ENCODE measurements at places on chromosomes 16 and 17.

DNA sequence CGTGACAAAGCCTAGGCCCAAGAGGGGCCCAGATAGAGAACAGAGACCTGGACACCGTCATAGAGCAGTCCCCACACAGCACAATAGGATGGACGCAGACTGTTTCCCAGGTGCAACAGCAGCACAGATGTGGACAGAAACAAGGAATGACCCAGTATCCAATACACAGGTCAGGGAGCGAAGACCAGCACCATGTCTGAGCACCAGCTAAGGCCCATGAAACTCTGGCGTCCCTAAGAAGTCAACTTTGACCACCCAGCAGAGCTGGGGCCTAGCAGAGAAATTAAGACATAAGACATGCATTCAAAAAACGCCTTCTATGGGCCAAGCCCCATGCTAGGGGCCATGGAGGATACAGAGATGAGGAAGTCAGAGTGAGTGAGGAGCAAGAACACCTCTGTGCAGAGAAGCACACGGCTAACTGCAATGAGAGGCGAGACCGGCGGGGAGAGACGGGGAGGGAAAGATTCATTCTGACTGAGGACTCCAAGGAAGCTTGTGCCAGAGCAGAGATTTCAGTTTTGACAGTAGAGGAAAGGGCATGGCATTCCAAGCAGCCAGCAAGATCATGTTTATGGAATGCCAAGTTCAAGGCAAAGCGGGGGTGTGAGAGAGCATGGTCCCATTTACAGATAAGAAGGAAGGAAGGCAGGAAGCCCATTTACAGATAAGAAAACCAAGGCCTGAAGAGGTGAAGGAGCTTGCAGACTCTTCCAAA lies 50.8 kb downstream of the PITPNM3 start:
- DNase-seq: no peak

DNA sequence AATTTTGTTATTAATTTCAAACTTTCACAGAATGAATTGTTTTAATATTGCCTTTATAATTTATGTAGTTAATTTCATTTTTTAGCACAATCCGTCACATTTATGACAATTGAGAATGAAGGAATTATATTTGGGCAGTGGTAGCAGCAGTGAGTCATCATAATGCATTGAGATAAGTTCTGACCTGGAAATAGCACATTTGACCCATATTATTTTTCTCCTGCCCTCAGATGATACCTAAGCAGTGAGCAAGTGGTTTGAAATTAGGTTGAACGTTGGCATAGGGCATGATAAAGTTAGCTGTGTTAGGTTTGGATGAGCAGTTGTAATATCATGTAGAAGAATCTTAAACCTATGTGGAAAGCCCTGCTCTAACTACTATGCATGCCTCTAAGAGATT lies 1431.3 kb upstream of the CDH8 start:
- DNase-seq: no peak

- DNase-seq: no peak
These were observed 23.9 kb downstream of the AMFR start for GRCh38 chr16:56401482-56401881.

DNA sequence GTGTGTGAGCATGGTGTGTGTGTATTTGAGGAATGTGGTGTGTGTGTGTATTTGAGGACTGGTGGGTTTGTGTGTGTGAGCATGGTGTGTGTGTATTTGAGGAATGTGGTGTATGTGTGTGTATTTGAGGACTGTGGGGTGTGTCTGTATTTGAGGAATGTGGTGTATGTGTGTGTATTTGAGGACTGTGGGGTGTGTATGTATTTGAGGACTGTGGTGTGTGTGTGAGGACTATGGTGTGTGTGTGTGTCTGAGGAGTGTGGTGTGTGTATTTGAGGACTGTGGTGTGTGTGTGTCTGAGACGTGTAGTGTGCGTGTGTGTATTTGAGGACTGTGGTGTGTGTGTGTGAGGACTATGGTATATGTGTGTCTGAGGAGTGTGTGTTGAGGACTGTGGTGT lies 18.0 kb upstream of the CACNG1 start:
- DNase-seq: no peak

DNA sequence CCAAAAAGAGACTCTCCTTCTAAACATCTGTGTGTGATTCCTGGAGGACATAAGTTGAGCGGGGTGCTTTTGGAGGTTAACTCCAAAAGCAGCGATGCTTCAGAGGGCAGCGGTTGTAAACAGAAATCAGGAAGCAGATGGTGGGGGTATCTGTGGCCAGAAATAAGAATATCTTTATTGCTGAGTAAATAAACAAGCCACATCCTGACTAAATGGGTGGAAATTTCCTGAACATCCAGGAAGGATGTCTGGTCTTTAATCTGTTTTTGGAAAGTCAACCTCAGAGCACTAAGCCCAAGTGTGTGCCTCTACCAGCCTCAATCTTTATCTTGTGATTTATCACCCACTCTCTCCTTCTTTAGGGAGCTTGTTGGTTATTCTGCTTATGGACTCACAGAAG lies 123.3 kb downstream of the CDH13 start:
- DNase-seq: no peak

GRCh38 chr16:86566601-86566965 lies at the start of gene FOXC2:
Gene FOXC2 (plus strand): TSS chr16:86566829. CDS start chr16:86567336, 507 bp downstream.
- DNase-seq: peak; percentile 42

DNA sequence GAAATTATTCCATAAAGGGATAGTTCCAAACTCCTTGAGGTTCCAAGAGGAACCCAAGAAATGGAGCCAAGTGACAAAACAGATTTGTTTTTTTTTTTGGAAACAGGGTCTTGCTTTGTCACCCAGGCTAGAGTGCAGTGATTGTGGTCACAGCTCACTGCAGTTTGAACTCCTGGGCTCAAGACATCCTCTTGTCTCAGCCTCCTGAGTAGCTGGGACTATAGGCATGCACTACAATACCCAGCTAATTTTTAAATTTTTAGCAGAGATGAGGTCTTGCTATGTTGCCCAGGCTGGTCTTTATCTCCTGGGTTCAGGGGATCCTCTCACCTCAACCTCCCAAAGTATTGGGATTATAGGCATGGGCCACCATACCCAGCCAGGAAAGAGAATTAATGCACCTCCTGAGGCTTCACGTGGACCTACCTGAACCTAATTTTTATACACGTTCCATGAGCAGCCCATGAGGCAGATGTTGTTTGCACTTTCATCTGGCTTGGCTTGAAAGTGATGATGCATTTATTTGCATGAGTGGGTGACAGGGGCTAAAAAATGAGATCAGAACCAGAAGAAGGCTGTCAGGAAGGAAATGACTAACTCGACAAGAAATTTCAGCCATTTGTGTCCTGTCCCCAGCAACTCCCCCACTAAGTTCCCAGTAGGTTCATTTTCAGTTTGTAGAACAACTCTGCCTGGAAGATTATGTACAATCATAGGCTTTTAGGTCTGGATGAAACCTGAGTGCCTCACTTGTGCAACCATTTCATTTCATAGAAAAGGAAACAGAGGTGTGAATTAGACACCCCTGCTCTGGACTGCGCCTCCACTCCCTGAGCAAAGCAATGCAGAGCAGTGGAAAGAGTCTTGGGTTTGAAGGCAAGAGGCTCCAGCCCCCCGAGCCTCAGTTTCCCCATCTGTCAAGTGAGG lies 10.3 kb upstream of the IRF8 start:
- peak; percentile 46 for DNase-seq

DNA sequence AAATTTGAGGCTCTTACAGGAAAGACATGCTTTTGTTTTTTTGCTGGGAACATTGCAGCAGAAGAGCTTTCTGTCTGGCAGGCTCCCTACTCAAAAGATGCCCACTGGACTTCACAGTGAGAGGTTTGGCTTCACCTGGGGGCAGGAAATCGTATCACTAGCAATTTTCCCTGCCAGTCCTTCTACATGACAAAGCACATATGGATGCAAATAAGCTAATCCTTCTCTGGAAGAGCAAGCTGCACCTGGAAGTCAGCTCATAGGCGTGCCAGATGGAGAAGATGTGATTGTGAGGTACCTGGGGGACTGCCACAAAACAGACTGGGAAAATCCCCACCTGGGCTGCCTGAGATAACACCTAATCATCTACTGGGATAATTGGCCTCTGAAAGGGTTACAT lies 195.0 kb upstream of the CPHXL start:
- DNase-seq: no peak

GRCh38 chr16:75263963-75264445 lies 12.6 kb upstream of the BCAR1 start:
- DNase-seq: no peak

DNA sequence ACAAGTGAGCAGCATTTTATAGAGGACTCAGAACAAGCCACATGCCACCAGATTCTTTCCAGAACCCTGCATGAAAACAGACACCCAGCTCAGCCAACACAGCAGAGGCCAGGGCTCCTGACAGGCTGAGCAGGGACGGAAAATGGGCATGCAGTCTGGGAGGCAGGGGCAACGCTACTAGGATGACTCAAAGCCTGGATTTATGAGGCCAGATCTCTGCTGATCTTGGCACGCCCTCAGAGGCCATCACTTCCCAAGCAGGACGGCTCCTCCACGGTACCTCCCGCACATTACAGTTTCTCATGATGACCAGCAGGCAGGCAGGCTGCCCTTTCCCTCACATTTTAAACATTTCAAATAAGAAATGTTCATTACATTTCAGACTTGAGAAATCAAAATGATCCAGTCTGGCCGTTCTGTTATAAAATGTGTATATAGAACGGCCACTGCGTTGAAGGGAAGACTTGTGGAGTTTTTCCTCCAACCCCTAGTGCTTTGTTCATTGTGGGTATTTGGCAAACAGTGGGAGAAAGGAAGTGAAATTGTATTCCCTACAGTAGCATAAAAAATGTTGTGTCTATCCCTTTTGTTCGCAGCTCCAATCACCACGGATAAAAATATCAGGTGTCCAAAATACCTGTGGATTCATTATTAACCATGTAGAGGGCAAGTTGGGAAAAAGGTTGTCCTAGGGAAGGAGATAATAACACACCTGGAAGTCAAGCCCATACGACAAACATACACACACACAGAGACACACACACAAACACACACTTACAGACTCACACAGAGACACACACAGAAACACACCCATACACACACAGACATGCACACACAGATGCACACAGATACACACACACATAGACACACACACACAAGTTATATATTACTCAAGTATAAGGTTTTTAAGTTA lies 64.8 kb upstream of the ADAMTS18 start:
- no peak for DNase-seq

- no peak for DNase-seq
These were observed 331.8 kb upstream of the CDH11 start for GRCh38 chr16:65453646-65454045.

DNA sequence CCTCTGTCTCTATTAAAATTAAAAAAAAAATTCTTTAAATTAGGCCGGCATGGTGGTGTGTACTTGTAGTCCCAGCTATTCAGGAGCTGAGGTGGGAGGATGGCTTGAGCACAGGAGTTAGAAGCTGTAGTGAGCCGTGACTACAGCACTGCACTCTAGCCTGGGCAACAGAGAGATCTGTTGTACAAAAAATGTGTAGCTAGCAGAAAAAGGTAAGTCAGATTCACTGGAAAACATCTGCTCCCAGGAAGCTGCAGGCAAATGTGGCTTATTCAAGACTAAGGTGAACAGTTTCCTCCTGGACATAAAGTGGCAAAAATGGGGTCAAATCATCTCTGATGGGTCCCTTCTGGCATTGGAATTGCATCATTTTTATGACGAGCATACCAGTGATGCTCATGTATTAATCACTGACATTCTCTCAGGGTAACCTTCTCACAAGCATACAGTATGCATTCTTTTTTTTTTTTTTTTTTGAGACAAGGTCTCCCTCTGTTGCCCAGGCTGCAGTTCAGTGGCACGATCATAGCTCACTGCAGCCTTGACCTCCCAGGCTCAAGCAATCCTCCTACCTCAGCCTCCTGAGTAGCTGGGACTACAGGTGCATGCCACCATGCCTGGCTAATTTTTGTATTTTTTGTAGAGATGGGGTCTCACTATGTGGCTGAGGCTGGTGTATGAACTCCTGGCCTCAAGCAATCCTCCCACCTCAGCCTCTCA lies 48.7 kb downstream of the CPPED1 start:
- DNase-seq: no peak

GRCh38 chr17:38454532-38454931 lies 26.3 kb downstream of the ARHGAP23 start:
- no peak for DNase-seq

All from activated T-cell treated with anti-CD3 and anti-CD28 coated beads for 24 hours (primary cell).